ENCODE measurements at places on chromosomes 2 and 18. TPM values are rescaled to one million over a fixed set of nuclear protein-coding genes. Genes with fewer than 3 reads are reported as not detected.

DNA sequence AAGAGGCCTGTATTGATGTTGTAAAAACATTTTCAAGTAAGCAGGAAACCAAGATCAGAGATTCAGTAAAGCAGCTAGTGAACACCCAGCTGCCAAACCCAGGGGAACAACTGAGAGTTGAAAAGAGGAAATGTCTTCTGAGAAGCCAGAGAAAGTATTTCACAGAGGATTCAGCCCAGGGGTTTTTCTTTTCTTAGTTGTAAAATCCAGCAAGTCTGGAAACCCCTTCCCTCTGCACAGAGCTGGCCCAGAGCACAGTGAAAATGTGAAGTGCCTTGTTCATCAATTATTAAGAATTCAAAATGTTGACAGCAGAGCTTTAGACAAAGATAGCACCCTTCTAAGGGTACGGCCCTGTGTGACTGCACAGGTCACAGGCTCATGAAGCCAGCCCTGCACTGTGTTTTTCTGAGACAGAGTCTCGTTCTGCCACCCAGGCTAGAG, 28.4 kb downstream of the AFF3 start:
- H3K36me3 ChIP-seq = peaks cover 2% of the 10 kb centered on the region
- H3K4me1 ChIP-seq = peaks cover 8% of the 10 kb centered on the region
- H3K4me3 ChIP-seq = no peak overlapping the region
- H3K27me3 ChIP-seq = no peaks in the 10 kb centered on the region

ATG9A gene
- 75.5 TPM for total RNA-seq

- H3K4me3 ChIP-seq = no peak overlapping the region
- H3K27ac ChIP-seq = no peak overlapping the region
- H3K36me3 ChIP-seq = peaks cover 2% of the 10 kb centered on the region
- no peak for DNase-seq
- no peaks in the 10 kb centered on the region for H3K27me3 ChIP-seq
Measured at GRCh38 chr18:68893354-68893753, 95.5 kb downstream of the CCDC102B start.

DNA sequence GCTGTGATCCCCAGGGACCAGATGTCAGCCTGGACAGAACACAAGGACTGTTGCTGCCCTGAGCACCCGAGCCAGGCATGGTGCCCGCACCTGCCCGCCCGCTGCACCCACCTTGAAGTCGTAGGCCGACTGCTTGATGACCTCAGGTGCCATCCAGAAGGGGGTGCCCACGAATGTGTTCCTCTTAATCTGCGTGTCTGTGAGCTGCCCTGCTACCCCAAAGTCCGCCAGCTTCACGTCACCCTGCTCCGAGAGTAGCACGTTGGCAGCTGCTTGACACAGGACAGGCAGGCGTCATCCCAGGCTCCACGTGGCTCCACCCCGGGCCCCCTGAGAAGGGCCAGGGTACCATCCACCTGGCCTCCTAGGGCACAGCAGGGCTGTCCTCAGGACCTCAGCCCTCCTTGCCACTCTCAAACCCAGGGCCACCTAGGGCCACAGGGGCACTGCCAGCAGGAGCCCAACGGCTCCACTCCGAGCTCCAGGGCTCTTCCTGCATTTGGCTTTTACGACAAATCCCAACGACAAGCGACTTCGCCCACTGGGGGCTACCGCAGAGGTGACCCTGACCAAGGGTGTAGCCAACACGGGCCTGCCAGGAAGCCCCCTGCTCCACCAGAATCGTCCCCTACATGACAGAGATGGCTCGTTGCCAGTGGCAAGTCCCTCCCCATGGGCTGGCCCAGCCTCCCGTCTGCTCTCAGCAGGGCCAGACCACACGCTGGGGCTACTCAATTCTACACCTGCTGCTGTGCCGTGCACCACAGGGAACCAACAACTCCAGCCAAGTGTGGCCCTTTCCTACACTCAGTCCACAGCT, 9.0 kb downstream of the STK25 start:
- peaks cover 14% of the 10 kb centered on the region for H3K36me3 ChIP-seq
- H3K27me3 ChIP-seq = no peaks in the 10 kb centered on the region
- H3K4me3 ChIP-seq = no peak overlapping the region
- no peak overlapping the region for H3K27ac ChIP-seq
- no peaks in the 10 kb centered on the region for H3K4me1 ChIP-seq
- no peak for DNase-seq

- no peak overlapping the region for H3K27ac ChIP-seq
- H3K27me3 ChIP-seq = peaks cover 8% of the 10 kb centered on the region
- peaks cover 4% of the 10 kb centered on the region for H3K4me1 ChIP-seq
- DNase-seq = peak; percentile 47
- no peak overlapping the region for H3K4me3 ChIP-seq
Measured at GRCh38 chr2:179671043-179671981, 190.1 kb downstream of the ZNF385B start.

CARF gene
- total RNA-seq = 7.8 TPM

CNNM3 gene
- total RNA-seq = 10.2 TPM

IL1F10 gene
- not detected for total RNA-seq

GCG gene
- 0.31 TPM for total RNA-seq

RAX gene
- not detected for total RNA-seq

- no peaks in the 10 kb centered on the region for H3K27me3 ChIP-seq
- no peak overlapping the region for H3K4me3 ChIP-seq
- H3K27ac ChIP-seq = no peak overlapping the region
- no peak for DNase-seq
Measured at GRCh38 chr2:147468349-147468748, 376.5 kb upstream of the ACVR2A start.

NTSR2 gene
- total RNA-seq = not detected

- no peaks in the 10 kb centered on the region for H3K4me1 ChIP-seq
- peaks cover 28% of the 10 kb centered on the region for H3K27me3 ChIP-seq
- H3K27ac ChIP-seq = no peak overlapping the region
- DNase-seq = no peak
- no peaks in the 10 kb centered on the region for H3K36me3 ChIP-seq
Measured at GRCh38 chr18:61470031-61470674, 136.9 kb downstream of the CDH20 start.

- H3K36me3 ChIP-seq = peaks cover 16% of the 10 kb centered on the region
- H3K4me3 ChIP-seq = no peak overlapping the region
- DNase-seq = no peak
- no peaks in the 10 kb centered on the region for H3K27me3 ChIP-seq
Measured at GRCh38 chr2:171478345-171478744, 43.9 kb upstream of the CYBRD1 start.

GRCh38 chr2:42298132-42298531, 62.9 kb downstream of the COX7A2L start:
- H3K4me3 ChIP-seq = no peak overlapping the region
- no peak overlapping the region for H3K27ac ChIP-seq
- peaks cover 18% of the 10 kb centered on the region for H3K36me3 ChIP-seq

DNA sequence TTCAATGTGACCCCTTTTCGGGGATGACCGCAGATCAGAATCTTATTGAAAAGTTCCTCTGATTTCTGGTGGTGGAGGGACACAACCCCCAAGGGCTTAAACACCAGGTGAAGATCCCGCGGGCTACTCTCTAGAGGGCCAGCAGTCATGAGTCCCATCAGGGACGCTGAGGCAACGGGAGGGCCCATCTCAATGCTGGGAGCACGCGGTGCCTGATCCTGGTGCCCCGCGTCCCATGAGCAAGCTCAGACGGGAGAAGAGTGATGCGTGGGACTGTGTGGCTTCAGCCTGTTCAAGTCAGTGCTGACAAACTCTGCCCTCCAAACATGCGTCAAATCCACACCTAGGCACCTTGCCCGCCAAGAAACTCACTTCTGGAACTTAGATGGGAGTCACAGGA, 224.9 kb downstream of the TWIST2 start:
- no peak overlapping the region for H3K27ac ChIP-seq
- peaks cover 14% of the 10 kb centered on the region for H3K36me3 ChIP-seq
- H3K4me3 ChIP-seq = no peak overlapping the region
- DNase-seq = no peak
- no peaks in the 10 kb centered on the region for H3K4me1 ChIP-seq
- H3K27me3 ChIP-seq = no peaks in the 10 kb centered on the region

SLC8A1 gene
- total RNA-seq = 50.4 TPM

GRCh38 chr2:176504440-176504839, 235.2 kb downstream of the MTX2 start:
- peaks cover 36% of the 10 kb centered on the region for H3K27me3 ChIP-seq
- H3K36me3 ChIP-seq = no peaks in the 10 kb centered on the region
- no peak for DNase-seq

MARCO gene
- not detected for total RNA-seq

GRCh38 chr18:47149457-47150028, 757 bp downstream of the HDHD2 start:
- H3K4me1 ChIP-seq = peaks cover 32% of the 10 kb centered on the region
- peak overlapping the region; percentile 90 for H3K4me3 ChIP-seq
- no peaks in the 10 kb centered on the region for H3K27me3 ChIP-seq
- no peak for DNase-seq
- peak overlapping the region; percentile 93 for H3K27ac ChIP-seq
- peaks cover 3% of the 10 kb centered on the region for H3K36me3 ChIP-seq

GRCh38 chr2:43100362-43100882, 126.0 kb downstream of the ZFP36L2 start:
- peaks cover 47% of the 10 kb centered on the region for H3K4me1 ChIP-seq
- no peaks in the 10 kb centered on the region for H3K27me3 ChIP-seq
- no peak overlapping the region for H3K4me3 ChIP-seq
- no peak for DNase-seq

- H3K27ac ChIP-seq = no peak overlapping the region
- H3K27me3 ChIP-seq = no peaks in the 10 kb centered on the region
- no peak overlapping the region for H3K4me3 ChIP-seq
- H3K36me3 ChIP-seq = no peaks in the 10 kb centered on the region
- no peak for DNase-seq
- no peaks in the 10 kb centered on the region for H3K4me1 ChIP-seq
Measured at GRCh38 chr2:164485541-164485940, 135.7 kb downstream of the GRB14 start.

- no peak overlapping the region for H3K27ac ChIP-seq
- H3K36me3 ChIP-seq = no peaks in the 10 kb centered on the region
- no peak for DNase-seq
- H3K4me3 ChIP-seq = no peak overlapping the region
- peaks cover 12% of the 10 kb centered on the region for H3K4me1 ChIP-seq
Measured at GRCh38 chr2:65541773-65542172, 109.4 kb upstream of the SPRED2 start.

DNAJC5G gene
- total RNA-seq = not detected

LCT gene
- not detected for total RNA-seq

SAG gene
- total RNA-seq = not detected

GKN2 gene
- not detected for total RNA-seq

REEP1 gene
- 2.6 TPM for total RNA-seq

- DNase-seq = peak; percentile 82
- no peak overlapping the region for H3K4me3 ChIP-seq
- H3K27me3 ChIP-seq = no peaks in the 10 kb centered on the region
- no peak overlapping the region for H3K27ac ChIP-seq
Measured at GRCh38 chr2:34991508-34992274, 1363.9 kb upstream of the CRIM1 start.

GRCh38 chr2:137380610-137381009, 583.7 kb upstream of the HNMT start:
- no peak overlapping the region for H3K4me3 ChIP-seq
- H3K4me1 ChIP-seq = no peaks in the 10 kb centered on the region
- H3K27me3 ChIP-seq = no peaks in the 10 kb centered on the region
- DNase-seq = no peak

GCKR gene
- total RNA-seq = not detected

GRCh38 chr2:118056165-118056534, 32.1 kb upstream of the INSIG2 start:
- H3K27ac ChIP-seq = no peak overlapping the region
- H3K4me1 ChIP-seq = no peaks in the 10 kb centered on the region
- H3K4me3 ChIP-seq = no peak overlapping the region
- H3K36me3 ChIP-seq = no peaks in the 10 kb centered on the region
- H3K27me3 ChIP-seq = peaks cover 37% of the 10 kb centered on the region

DNA sequence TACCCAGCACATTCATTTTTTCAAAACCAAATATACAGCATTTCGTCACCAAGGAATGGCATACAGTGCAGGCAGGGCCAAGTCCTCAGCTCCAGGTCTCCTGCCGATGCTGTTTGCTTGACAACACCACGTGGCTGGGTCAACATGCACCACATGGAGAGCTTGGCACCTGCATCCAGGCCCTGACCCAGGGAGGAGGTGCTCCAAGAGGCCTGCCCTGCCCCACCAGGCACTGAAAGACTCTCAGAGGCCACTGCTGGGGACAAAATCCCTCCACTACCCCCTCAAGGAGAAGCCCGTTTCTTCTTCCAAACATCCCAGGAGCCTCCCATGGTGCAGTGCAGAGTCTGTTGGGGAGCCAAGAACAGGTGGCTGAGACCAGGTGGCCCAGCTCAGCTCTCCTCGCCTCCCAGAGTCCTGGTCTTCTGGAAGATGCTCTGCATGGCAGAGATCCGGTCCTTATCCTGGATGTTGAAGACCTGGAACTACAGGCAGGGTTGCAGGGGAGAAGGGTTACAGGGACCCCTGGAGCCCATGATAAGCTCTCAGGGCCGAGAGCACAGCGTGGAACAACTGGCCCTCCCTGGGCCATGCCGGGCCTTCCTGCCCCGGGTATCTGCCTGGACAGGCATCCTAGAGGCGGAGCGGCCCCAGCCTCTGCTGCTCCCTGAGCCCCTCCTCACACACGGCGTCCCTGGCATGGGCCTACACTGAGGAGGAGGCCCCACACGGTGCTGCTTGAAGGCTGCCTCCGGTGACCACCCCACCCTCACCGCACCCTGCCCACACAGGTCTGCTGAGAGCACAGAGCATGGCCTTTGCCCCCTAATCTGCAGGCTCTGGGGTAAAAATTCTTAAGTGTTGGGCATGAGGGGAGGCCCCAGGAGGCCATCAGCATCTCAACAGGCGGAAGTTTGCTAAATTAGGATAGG, 9.0 kb downstream of the MAB21L4 start:
- H3K27me3 ChIP-seq = peaks cover 11% of the 10 kb centered on the region
- H3K4me1 ChIP-seq = no peaks in the 10 kb centered on the region
- peak; percentile 85 for DNase-seq
- no peaks in the 10 kb centered on the region for H3K36me3 ChIP-seq
- no peak overlapping the region for H3K27ac ChIP-seq
- no peak overlapping the region for H3K4me3 ChIP-seq

NGEF gene
- total RNA-seq = not detected

LOXHD1 gene
- total RNA-seq = not detected

DNA sequence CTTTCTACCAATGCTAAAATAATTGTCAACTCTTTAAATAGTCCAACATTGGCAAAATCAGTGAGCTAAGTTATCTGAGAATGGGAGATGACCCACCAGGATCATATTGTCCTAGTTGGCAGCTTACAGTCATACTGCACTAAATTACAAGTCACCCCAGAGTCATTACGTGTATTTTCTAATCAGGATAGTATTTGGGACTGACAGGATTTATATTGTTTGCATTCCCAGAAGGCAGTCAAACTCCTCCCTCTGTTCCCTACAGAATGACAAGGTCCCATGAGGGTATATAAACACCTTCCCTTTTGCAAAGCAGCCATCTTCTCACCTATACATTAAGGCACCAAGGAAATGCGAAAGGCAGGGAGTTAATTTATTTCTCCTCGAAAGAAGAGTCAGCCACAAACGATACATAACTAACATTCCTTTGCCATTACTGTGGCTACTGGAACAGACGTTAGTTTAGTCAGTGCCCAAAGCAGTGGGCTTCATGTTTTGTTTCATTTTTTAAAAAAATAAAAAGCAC, 125.3 kb downstream of the ANTXR1 start:
- peak overlapping the region; percentile 1 for H3K4me3 ChIP-seq
- peak overlapping the region; percentile 82 for H3K27ac ChIP-seq
- H3K36me3 ChIP-seq = peaks cover 13% of the 10 kb centered on the region

Data from chondrocyte (in vitro differentiated cells).